ENCODE measurements at places on chromosomes 12 and 14.

DNA sequence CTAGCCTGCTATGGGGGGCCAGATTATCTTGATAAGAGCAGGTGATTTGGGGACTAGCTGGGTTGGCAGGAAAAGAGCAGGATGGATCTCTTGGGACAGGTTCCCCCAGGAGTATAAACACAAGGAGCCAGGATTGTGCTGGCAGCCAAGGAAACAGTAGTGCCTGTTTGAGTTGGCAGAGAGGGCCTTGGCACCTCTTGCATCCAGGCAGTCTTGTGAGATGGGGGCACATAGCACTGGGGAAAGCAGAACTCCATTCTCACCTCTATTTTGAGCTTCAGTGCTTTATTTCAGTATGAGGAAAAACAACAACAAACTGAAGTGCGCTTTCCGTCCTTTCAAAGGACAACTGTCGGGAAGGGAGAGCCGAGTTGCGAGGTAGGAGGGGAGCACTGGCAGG, 9.4 kb upstream of the UNC119B start:
- DNase-seq: no peak

- DNase-seq: no peak
Measured at GRCh38 chr14:76811561-76811960, 1.1 kb downstream of the ANGEL1 start.

DNA sequence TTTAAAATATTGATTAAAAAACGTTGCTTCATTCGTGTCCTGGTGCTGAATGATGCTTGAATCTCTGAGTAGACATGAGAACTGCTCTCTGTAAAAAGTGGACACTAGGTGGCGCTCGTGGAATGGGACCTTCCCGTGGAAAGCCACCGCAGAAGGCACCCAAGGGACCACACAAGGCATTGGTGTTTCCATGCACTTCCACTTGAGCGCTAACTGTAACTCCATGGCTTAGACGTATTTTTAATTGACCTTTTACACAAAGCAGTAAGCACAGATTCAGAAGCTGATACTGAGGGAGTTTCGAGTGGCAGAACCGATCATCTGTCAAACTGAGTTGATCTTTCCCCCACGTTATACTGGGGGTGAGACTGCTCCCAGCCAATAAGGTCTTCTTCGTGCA, 135.3 kb downstream of the PRKCH start:
- DNase-seq: peak; percentile 82

GRCh38 chr12:109462868-109463692, 14.0 kb downstream of the KCTD10 start:
- peak; percentile 41 for DNase-seq

DNA sequence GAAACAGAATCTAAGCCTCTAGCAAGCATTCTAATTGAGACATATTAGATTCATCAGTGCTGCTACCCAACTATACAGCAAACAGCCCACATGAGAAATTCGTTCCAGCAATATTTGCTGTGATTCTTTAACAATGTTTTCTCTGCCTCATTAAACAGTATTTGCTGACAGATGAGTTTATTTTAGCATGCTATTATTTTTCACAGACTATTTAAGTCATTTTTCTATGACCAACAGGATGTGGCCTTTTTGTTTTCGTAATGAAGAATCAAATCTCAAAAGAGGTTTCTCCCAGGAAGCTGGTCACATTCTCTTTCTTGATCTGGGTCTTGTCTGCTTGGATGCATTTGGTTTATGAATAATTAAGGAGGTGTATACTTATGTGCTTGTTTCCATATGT, 23.2 kb upstream of the SERPINA12 start:
- no peak for DNase-seq

- DNase-seq: no peak
Measured at GRCh38 chr12:20268121-20268732, 100.1 kb upstream of the PDE3A start.

GRCh38 chr14:68145036-68145435, 325.5 kb downstream of the RAD51B start:
- DNase-seq: no peak

DNA sequence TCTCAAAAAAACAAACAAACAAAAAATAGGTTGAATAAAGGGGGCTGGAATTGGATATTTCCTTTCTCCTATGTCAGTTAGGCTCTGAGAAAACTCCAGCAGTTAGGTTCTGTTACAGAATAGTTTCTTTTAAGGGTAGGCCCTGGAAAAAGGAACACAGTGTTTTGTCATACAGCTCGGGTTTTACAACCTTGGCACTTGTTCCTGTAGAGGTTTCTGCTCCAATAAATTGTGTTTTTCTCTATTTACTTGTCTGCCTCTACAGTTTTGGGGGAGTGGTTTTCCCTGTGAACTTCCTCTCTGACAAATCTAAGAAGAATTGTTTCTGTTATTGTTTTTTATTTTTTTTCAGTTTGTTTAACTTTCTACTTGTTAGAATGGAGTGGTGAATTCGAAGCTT, 167.6 kb downstream of the ACSS3 start:
- no peak for DNase-seq

DNA sequence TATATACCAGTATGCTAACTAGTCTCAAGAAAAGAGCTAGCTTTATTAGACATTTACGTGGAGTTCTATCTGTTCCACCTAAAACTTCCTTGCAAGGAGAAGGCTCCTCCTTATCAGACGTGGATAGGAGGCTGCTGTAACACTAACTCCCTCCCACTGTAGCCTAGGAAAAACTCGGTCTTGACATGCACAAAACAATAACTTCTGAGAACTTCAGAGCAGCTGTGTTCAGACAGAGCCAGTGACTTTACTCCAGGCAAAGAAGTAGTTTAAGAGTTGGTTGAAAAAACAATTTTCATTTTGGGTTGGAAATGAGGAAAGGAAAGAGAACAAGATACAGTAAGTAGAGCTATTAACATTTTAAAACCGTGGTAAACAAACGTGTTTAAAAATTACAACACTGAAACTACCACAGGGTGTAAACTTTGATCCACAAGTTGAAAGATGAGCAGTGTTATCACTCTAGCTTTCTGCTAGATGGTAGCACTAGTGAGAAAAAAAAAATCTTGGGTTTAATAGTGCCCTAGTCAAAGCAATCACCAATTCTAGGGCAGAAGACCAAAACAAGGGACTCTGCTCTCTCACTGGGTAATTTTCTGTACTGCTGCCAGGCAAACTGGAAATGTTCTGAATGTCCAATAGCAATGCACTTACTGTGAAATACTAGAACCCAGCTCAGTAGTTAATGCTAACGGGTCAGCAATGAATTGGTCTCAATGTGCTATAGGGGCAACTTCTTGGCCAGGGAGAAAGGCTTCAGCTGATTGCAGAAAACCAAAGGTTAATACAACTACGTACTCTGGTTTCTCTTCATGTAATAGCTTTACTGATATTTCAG, 2.4 kb downstream of the ATF7 start:
- no peak for DNase-seq

- no peak for DNase-seq
Measured at GRCh38 chr14:53175375-53175774, 22.3 kb upstream of the DDHD1 start.

GRCh38 chr12:57764662-57765002, 2.2 kb downstream of the CYP27B1 start:
- peak; percentile 79 for DNase-seq

GRCh38 chr14:103696466-103697071, 18.7 kb downstream of the XRCC3 start:
- peak; percentile 60 for DNase-seq

DNA sequence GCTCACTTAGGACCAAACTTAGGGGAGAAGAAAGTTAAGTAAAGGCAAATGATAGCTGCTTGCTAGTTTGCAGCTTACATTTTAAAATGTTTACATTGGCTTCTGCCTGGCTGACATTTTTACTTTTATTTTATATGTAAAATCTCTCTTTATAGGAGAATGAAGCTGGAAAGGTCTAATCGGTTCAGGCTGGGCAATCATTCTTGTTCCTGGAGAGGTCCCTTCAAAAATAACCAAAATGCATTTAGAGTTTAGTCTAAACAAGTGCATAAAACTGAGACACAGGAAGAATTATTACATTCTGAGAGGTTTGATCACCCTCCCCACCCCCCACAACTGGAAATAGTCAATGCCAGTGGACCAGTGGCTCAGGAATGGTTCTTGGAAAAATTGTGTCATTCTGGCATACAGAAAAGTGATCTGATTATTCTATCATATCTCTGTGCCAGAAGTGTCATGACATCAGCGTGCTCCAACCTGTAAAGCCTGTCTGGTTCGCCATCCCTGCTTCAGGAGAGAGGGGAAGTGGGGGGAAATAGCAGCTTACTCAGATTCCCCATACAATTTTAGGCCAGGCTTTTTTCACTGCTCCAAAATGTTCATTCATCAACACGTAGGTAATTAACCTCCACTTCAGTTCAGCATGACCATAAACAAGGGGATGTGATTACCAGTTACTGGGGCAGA, 4.2 kb downstream of the PRICKLE1 start:
- no peak for DNase-seq

GRCh38 chr12:53777936-53778644, 26.3 kb upstream of the CISTR start:
- no peak for DNase-seq

- DNase-seq: no peak
Measured at GRCh38 chr12:97456571-97457188, 5.9 kb upstream of the RMST start.

DNA sequence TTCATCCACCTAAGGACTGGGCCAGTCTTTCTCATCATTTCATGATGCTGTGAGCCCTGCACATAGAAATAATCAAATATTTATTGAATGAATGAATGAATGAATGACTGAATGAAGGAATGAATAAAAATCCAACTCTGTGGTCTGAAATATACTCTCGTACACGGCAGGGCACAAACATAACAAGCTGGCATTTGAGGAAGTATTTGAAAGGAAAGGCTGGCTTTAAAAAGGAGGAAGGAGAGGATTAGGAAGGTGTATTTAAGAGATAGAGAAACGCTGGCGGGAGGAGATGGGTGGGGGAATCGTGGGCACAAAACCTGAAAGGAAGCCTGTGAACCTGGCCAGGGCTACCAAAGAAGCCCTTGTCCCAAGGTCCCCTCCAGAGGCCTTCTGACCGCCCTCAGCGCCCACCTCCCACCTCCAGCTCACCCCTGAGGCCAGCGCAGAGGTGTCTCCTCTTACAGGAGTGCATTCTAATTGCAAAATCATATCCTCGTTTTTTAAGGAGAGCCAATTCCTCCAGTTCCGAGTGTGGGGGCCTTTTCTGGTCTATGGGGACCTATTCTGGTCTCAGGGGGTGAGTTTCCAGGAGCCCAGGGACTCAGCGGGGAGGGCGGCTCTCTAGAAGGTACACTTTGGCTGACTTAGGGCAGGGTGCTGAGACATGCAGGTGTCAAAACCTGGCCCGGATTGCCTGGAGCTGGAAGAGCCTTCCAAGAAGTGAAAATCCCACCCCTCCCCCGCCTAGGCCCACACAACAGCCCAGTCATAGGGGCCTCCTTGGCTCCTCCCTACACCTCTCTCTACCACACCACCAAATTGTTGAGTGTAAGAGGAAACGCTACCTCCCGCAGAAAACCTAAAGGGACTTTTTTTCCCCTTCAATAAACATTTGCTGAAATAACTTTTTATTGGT, 8.7 kb upstream of the JDP2 start:
- DNase-seq: no peak

DNA sequence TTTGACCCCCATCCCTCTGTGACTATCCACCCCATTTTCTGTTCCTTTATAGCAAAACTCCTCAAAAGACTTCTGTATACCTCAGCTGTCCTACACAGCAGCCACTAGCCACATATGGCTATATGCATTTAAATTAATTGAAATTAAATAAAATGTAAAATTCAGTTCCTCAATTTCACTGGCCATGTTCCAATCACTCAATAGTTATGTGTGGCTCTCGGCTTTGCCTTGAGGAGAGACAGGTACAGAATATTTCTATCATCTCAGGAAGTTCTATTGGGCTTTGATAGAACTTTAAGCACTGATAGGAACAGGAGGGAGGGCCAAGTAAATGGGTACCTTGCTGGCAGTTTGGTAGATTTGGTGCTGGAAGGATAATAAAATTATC, 280.3 kb upstream of the AMIGO2 start:
- no peak for DNase-seq

- no peak for DNase-seq
Measured at GRCh38 chr12:51265024-51265423, 5.2 kb downstream of the SMAGP start.

DNA sequence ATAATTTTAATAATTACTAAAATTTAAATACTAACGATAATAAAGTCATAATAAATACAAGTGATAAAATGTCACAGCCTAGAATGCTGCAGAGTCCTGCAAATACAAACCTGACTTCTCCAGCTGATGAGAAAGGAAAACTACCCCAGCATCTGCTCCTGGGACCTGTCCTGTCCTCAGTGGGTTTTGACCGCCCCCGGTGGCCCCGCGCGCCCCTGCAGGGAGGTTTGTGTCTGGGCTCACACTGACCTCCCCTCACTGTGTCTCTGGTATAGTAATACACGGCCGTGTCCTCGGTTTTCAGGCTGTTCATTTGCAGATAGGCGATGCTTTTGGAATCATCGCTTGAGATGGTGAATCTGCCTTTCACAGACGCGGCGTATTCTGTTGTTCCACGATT, 1139.4 kb downstream of the TMEM121 start:
- DNase-seq: no peak

GRCh38 chr12:115869604-115870003, 407.9 kb downstream of the MED13L start:
- no peak for DNase-seq

DNA sequence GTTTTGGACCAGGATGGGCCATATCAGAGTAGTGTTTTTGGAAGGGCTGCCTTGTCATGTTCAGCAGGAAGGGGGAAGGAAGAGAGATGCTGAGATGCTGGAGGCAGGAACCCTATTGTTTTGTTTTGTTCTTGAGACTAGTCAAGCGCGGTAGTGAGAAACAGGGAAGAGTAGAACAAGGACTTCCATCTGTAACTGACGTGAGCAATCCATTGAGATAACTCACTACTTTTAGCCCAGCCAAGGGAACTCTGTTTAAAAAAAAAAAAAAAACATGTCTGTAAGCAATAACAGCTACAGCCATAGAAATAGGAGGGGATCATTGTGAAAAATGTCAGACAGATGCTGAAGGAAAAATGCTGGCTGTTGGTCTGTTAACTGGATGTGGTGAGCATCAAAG, 34.0 kb downstream of the CD9 start:
- no peak for DNase-seq

GRCh38 chr14:34794941-34795340, 80.2 kb downstream of the BAZ1A start:
- DNase-seq: no peak

GRCh38 chr14:23568021-23568599, 519 bp upstream of the AP1G2 start:
- no peak for DNase-seq

- no peak for DNase-seq
Measured at GRCh38 chr14:71429902-71430301, 502.3 kb upstream of the RGS6 start.

DNA sequence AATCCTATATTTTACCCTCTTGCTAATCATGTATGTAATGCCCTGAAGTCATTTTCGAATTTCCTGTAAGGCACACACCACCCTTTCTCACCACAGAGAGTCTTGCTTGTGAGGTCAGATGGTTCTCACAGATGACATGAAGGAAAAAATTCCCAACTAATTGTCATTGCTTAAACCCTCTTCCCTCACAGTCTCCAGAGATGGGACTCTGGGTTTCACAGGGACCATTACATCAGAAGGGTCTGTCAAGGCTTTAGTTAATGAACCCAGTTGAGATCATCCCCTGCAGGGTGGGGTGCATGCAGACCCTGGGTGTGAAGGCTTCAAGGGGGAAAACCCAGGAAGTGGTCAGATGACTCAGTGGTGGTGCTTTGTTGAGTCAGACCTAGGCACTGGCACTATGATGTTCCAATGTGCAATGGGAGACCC, 229.6 kb downstream of the BCAT1 start:
- DNase-seq: no peak

- no peak for DNase-seq
Measured at GRCh38 chr12:69459477-69459876, 10.7 kb upstream of the FRS2 start.

Data from pancreas (tissue), 10 donors.